ENCODE measurements at places on chromosomes 6 and 20. TPM values are rescaled to one million over a fixed set of nuclear protein-coding genes. Genes with fewer than 3 reads are reported as not detected.

DNA sequence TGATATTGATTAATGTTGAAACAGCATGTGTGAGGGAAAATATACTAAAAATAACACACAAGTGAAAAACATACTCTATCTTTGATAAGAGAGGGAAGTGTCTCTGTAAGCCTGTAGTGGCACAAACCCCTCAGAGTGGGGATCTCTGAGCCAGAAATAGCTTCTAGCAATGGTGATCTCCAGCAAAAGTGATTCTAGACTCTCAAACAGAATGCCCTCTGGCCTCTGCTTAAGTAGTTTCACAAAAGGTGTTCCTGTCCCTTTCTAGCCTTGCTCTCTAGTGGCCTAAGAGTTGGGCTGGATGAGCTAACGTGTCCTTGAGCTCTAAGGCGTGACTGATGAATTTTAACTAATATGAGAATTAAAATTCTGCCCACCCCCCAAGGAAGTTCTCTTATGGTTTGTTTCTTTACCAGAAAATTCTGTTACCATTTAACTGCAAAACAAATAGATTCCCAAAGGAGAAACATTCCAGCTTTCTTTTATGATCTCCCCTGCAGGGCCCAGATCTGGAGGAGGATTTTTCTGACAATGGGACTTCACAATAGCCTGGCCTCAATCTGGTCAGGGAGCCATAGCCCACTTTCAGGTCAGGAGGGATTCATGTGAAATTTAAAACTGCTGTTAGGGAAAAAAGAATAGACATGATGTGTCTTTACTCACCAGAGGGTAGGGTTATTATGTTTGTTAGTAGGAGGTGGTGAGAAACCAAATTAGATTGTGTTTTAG, 182.5 kb upstream of the LAMP5 start:
- DNase-seq: no peak

DNA sequence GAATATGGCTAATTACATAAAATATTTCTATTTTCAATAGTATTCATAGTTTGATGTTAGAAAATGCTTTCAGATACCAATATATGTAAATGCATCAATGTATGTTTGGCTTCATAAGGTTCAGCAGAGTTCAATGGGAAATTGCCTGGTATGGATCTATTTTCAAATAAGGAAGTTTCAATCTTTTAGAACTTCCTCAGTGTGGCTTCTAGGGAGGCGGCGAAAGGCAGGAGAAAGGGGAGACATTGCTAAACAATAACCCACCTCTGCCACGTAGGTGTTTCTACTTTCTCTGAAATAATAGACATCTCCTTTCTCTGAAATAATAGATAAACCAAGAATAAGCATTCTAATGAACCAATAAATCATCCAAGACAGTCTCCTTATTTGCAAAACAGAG, 237.7 kb upstream of the RAB32 start:
- DNase-seq: no peak

DNA sequence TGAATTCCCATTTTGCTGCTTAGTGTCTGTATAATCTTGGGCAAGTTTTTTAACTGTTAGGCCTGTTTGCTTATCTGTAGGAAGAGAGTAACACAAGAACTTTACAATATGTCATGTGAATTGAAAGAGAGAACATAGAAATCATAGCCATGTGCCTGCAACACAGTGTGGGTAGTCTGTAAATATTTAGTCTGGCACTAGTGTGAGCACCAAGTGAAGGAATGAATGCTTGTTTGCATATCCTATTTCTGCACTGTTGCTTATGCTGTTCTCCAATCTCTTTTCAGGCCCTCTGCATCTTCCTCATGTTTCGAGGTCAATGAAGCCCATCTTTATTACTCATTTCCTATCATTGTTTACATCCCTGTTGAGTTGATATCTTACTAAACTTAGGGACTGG, 49.2 kb downstream of the CBFA2T2 start:
- DNase-seq: peak; percentile 24

DNA sequence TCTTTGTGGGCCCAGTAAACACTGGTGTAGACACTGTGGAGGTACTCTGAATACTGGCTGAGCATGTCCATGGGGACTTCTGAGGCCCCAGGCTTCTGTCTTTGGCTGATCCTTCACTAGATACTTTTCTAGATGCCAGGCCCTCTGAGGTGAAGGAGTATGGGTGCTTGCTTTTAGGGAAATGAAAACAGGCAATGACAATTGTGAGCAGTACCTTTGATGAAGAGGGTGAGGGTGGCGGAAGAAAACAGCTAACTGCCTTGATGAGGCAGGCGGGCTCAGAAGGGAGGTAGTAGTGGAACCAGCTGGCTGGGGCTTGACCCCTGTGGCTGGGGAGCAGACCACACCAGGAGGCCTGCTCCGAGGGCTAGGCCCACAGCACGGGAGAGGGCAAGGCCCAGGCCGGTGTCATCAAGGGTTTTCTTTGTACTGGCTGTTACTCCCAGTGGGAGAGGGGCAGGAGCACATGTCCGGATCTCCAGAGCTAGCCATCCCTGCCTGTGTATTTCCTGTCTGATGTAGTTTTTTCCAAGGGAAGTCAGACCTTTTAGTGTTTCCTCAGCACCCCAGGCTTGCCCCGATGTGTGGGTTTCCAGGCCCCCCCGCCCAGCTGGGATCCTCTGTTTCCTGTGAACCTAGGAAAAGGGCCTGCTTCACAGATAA, 3.9 kb downstream of the PLCG1 start:
- DNase-seq: no peak

GRCh38 chr6:71444222-71444621, 155.6 kb downstream of the OGFRL1 start:
- peak; percentile 3 for DNase-seq

GRCh38 chr6:47700053-47700452, 1.7 kb downstream of the ADGRF4 start:
- peak; percentile 52 for DNase-seq

DNA sequence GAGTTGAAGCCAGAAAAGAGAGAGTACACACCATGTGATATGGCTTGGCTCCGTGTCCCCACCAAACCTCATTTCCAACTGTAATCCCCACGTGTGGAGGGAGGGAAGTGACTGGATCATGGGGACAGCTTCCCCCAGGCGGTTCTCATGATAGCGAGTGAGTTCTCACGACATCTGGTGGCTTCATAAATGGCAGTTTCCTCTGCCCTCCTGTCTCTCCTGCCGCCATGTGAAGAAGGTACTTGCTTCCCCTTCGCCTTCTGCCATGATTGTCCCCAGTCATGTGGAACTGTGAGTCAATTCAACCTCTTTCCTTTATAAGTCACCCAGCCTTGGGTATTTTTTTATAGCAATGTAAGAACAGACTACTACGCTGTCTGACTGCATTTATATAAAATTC, 40.3 kb downstream of the TAF4 start:
- DNase-seq: peak; percentile 5

DNA sequence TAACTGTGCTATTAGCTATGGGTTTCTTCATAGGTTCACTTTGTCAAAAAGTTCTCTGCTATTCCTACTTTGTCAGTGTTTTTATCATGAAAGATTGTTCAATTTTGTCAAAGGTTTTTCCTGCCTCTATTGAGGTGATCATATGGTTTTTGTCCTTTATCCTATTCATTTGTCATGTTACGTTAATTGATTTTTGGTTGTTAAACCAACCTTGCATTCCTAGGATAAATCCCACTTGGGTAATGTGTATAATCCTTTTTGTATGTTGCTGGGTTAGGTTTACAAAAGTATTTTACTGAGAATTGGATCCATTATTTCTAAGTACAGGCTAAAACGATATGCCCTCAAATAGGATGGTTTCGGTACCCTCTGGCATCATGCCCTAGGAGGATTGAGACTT, 5.0 kb downstream of the PHACTR2 start:
- no peak for DNase-seq

DNA sequence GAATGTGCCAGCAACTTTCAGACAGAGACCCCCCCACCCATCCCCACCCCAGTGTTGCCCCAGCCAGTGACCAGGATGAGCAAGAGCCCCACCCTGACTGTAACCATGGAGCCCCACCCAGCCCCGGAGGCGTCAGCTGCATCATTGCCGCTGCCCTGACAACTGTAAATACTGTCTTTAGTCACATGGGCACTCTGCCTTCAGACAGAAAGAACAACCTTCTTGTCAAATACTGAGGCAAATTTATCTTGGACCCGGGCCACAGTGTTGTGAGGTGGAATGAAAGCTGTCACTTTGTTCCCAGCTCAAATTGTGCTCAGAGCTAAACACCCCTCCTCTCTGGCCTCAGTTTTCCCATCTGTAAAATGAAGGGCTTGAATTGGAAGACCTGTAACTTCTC, 23.7 kb downstream of the MOCS3 start:
- DNase-seq: peak; percentile 62

The CFB gene
- total RNA-seq: 32.9 TPM

The CST5 gene
- total RNA-seq: not detected

The OPRL1 gene
- total RNA-seq: 0.63 TPM
